ENCODE measurements at places on chromosomes 1 and 21.

GRCh38 chr1:76402128-76402527 is 327.6 kb downstream of the ST6GALNAC3 start:
- no peak for DNase-seq

DNA sequence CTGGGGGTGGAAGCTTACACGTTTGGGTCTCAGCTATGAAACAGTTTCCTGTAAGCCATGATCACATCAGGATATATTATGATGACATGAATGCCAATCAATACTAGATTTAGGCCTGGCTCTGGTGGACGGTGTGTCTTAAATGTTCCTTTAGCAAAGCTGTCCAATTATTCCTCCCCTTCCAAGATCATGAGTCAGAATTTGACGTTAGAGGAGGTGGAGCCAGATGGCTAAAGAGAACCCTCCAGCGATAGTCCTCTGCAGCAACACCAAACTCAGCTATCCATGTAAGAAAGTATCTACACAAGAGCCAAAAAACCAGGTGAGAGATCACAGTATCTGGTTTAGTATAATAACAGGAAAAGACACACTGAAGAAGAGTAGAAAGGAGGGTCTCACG is 47.8 kb downstream of the PACC1 start:
- DNase-seq: no peak

- no peak for DNase-seq
Measured at GRCh38 chr1:119687434-119688079, 24.2 kb upstream of the PHGDH start.

- no peak for DNase-seq
Measured at GRCh38 chr1:53586765-53587164, 127.6 kb downstream of the DMRTB1 start.

GRCh38 chr21:40053007-40053406 is 185.8 kb downstream of the PCP4 start:
- no peak for DNase-seq

DNA sequence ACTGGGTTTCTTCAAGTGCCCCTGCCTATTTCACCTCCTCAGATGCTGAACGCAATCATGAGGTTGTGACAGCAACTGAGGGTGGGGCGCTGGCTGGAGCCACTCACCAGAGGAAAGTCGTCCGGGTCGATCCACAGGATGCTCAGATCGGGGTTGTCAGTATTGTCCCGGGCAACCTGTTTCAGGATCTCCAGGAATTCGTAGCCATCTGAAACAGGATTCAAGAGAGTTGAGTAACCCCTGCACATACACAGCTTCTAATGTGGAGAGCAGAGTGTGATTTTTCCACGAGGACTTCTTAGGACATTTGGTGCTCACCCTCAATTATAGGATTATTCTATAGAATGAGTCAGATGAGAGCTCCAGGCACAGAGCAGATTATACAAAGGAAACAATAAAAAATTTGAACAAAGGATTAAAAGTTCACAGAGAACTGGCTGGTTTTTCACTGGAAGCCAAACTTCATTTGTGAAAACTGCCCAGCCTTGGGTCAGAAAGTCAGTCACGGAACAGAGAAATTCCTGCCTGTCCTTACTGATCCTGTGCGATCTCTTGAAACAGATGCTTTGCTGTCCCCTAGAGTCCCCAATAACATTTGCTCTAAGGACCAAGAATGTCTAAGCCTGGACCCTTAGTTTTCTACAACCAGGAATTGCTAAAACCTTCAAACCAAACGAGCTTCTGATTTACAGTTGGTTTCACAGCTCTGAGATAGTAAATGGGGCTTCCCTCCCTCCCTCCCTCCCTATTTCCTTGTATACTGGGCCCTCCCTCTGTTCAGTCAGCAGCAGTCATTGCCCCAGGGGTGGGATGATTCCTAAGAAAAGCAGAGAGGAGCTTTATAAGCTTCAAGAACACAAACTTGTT is 63.2 kb downstream of the CASQ2 start:
- DNase-seq: no peak

GRCh38 chr1:175072099-175072951 is 4.7 kb downstream of the TNN start:
- DNase-seq: no peak

- DNase-seq: no peak
Measured at GRCh38 chr21:40623528-40623927, 223.4 kb downstream of the DSCAM start.
